ENCODE measurements at places on chromosomes 1 and 21.

DNA sequence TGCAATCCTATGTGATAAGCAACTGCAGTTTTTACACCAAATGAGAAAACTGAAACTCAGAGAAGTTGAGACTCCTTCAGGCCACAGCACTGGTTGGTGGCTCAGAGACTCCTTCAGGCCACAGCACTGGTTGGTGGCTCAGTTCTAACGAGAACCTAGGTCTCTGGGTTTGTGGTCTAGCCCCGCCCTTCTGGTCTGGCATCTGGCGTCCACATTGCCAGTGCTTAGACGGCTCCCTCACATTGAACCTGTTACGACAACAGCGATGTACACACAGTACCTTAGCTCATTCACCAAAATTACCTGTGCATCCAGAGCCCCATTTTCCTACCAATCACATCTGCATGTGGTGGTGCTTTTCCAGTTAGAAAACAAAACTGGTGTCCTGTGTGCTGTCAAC lies 66.1 kb downstream of the NID1 start:
- H3K27me3 ChIP-seq = no peaks in the 10 kb centered on the region
- H3K4me3 ChIP-seq = no peak overlapping the region
- H3K4me1 ChIP-seq = peaks cover 9% of the 10 kb centered on the region

DNA sequence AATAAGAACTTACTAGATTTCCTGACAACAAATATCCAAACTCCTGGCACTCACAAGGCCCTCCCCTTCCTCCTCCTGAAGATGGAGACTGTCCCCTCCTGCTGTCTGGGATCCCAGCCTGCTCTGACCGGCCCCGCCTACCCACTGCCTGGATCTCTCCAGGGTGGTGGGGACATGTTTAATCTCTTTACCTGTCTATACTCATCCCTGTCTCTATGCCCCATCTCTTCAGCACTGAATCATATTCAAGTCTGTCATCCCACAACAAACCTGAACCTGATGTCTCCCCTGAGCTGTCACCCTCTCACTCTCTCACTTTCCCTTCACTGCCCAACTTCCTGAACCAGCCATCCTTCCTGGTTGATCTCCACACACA lies 22.1 kb downstream of the MATN1 start:
- H3K27ac ChIP-seq = no peak overlapping the region
- H3K4me1 ChIP-seq = peaks cover 15% of the 10 kb centered on the region
- no peak for DNase-seq

- no peak overlapping the region for H3K27ac ChIP-seq
- H3K36me3 ChIP-seq = no peaks in the 10 kb centered on the region
- no peaks in the 10 kb centered on the region for H3K4me1 ChIP-seq
Observed at GRCh38 chr1:216186141-216186540, 237.1 kb downstream of the USH2A start.

GRCh38 chr1:226654046-226654667 lies 84.9 kb downstream of the ITPKB start:
- no peak for DNase-seq
- H3K27ac ChIP-seq = peak overlapping the region; percentile 83
- H3K36me3 ChIP-seq = no peaks in the 10 kb centered on the region
- peaks cover 71% of the 10 kb centered on the region for H3K4me1 ChIP-seq
- H3K27me3 ChIP-seq = no peaks in the 10 kb centered on the region

- H3K27me3 ChIP-seq = peaks cover 2% of the 10 kb centered on the region
- no peak overlapping the region for H3K27ac ChIP-seq
- DNase-seq = no peak
- H3K4me3 ChIP-seq = no peak overlapping the region
Observed at GRCh38 chr1:55049271-55049913, 10.0 kb downstream of the PCSK9 start.

Data from muscle of leg (tissue), 16 donors.